DMS153 (cell line): ENCODE measurements at places on chromosomes 6 and 20.

DNA sequence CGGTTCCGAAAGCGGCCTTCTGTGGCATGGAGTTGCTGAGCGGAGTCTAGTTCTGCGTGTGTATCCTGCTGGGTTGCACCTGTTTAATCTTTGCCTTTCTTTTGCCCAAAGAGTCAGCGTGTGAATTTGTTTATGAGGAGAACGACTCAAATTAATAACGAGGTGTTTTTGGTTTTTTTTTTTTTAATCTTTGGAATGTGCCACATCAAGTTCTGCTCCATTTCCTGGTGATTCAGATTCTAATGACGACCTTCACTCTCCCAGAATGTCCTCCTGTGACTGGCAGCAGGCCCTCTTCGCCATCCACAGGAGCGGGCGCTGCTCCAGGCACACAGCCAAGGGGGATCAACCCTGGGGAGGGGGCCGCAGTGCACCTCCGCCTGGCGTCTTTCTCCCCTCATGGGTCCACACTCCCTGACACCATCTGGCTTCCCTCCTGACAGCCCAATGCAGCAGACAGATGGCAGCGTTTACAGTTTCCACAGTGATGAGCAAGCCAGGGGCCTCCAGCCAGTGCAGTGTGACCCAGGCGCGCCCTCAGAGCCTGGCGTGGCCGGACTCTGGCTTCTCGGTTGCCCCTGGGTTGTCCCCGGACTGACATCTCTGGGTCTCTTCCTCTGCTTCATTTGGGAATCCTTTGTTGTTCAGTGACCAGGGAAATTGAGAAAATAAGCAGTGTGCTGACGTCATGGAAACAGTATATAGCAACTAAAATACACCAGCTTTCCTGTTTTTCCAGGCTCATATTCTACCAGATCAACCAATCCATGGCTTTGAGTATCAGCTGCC is 27.5 kb upstream of the AFDN start:
- no peak for DNase-seq

- DNase-seq = no peak
These were observed 8.2 kb downstream of the RTN4IP1 start for GRCh38 chr6:106620931-106621672.

DNA sequence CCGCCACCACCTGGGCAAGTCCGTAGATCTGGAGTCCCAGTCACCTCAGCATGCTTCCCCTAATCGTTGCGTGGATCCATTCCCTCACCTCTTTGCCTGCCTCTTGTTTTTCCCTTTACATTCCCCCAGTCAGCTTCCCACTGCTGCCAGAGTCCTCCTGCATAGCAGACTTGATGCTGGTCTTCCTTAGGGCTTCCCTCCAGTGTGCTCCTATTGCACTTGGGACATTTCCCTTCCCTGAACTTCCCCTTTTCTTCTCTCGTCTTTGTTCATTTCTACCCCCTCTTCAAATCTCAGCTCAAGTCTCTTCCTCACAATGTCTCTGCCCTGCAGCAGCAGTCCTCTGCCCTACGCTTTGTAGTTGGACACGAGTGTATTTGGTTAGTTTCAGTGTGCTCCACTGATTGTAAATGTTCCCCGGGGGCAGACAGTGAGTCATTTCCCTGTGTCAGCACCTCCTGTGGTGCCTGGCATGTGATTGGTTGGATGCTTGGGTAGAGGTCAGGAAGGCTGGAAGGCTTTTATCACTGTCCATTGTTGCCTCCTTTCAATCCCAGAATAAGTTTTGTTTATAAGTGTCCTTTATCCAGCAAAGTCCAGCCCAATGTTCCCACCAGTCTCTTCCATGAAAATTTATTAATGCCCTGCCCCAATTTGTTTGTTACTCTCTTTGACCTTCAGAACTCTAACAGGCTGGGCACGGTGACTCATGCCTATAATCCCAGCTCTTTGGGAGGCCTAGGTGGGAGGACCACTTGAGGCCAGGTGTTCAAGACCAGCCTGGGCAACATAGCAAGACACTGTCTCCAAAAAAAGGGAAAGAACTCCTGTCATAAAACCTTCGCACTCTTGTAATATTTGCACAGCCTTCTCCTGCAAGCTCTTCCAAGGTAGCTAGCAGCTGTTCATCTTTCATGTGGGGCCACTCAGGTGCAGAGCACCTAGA is 38.3 kb downstream of the FAM120B start:
- no peak for DNase-seq

DNA sequence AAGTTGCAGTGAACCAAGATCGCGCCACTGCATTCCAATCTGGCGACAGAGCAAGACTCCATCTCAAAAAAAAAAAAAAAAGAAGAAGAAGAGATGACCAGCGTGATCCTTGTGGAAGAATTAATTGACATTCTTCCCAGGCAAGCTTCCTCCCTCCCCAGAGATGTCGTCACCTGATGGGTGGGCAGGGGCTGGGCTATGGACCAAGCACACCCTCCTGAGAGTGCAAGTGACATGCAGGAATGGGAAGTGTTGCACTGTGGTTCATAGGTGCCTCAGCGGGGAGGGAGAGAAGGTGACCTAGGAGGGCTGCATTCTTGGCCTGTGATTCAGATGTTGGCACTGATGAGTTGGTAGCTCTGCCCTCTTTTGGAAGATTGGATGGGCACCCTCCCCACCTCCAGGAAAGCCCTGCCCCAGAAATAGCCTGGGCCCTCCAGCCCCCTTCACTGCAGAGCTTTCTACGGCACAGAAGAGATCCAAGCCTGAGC is 37.8 kb downstream of the TAF8 start:
- no peak for DNase-seq

DNA sequence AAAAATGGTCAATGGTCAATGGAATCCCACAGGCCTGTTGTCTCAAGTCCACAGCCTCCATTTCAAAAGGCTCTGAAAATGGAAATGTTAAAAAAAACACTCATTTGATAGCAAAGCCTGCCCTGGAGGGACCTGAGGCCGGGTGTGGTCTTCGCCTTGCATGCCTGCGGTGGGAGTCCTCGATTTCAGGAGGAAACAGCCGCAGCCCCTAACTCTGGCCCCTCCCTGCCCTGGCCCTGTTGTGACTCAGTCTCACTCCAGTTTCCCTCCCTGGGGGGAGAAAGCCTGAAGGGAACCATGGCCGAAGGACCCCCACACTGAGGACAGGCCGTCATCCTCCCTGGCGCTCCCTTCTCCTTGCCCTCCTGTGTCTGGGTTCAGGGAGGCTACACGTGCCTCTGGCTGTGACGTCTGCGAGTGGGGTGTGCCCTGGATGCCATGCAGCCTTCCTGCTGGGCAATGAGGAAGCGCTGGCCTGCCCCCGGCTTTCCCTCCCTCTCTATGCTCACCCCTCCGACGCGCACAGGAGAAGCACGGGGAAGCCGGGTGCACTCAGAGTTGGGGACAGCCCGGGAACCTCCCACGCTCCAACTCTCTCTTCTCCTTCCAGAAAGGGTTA is 9.2 kb downstream of the BHLHE23 start:
- DNase-seq = no peak

- DNase-seq = no peak
These were observed 455.3 kb downstream of the EPM2A start for GRCh38 chr6:145279993-145280392.
